Activated CD8-positive, alpha-beta memory T cell treated with anti-CD3 and anti-CD28 coated beads, Interleukin-2, amount 50 U/mL, for 48 hours (primary cell): ENCODE measurements at places on chromosomes 1 and 21.
A peak's percentile ranks its signal among the peaks of the same experiment; 100 is the strongest.

GRCh38 chr1:180912211-180912800, 391 bp upstream of the KIAA1614 start:
- DNase-seq = peak; percentile 53

- no peak for DNase-seq
These were observed 357.2 kb downstream of the COL11A1 start for GRCh38 chr1:102751111-102751510.

DNA sequence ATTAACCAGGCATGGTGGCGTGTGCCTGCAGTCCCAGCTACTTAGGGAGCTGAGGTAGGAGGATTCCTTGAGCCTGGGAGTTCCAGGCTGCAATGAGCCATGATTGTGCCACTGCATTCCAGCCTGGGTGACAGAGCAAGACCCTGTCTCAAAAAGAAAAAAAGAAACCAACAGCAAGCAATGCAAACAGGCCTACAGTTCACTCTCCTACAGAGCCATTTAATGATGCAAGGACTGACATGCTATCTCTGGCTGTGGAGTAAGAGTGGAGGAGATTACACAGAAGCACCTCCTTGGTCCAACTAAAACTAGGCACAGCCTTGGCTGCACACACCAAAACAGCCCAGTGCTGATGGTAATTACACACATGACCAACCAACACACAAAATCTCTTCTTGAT, 127.5 kb upstream of the SOD1 start:
- DNase-seq = no peak

GRCh38 chr1:175851749-175852148, 108.4 kb upstream of the TNR start:
- no peak for DNase-seq

- no peak for DNase-seq
These were observed 14.9 kb downstream of the MAPKAPK2 start for GRCh38 chr1:206699626-206700025.

DNA sequence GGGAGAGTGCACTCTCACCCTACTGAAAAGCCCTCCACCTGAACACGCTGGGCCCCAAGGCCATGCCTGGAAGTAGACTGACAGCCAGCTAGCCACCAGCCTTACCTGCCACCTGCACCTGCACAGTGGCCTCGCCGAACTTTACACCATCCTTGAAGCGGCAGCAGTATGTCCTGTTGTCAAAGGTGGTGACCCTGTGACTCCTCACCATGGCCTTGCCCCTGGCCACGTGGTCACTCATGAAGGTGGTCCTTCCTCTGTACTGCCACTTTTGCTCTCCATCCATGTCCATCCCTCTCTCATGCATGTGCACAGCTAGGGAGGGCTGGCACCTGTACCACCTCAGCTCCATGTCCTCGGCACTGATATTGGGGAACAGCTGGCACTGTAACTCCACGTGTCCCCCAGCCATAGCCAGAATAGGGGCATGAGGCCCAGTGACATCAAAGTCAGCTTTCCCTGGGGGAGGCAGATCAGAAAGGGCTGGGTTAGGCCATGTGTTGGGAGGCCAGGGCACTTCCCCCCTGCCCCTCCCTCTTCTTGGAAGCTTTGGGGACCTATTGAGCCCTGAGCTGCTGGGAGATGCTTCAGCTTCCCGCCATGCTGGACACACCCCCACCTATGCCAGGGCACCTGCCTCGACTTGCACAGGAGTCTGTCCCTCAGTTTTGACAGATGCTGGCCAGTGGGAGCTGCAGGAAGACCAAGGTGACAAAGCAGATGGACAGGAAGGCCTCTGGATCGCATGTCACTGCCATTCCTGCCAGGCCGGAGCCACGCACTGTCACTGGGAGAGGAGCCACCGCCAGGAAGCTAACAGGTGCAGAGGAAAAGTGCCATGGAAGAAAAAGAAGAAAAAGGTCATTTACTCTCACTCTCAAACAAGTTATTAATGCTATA, 24.6 kb downstream of the RNF187 start:
- peak; percentile 40 for DNase-seq

GRCh38 chr21:45335761-45336534, 48.3 kb upstream of the POFUT2 start:
- DNase-seq = no peak

GRCh38 chr1:86926883-86927282, 12.4 kb downstream of the HS2ST1 start:
- DNase-seq = no peak

DNA sequence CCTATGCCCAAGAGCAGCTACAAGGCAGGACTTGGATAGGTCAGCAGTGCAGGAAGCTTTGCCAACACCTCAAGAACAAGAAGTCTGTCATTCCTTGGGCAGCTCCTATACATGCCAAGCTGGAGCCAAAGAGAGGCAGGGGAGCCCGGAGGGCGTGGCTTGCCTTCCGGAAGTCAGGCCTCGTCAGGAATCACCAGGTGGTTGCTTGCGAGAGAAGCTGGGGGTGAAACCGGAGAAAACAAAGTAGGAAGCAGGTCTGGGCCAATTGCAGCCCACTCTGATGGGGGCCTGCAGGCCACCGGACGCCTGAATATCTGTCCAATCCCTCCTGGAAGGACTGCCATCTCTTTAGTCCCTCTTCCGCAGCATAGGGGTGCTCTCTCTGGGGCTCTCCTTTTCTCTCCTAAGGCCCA, 794 bp upstream of the FAM76A start:
- DNase-seq = no peak

GRCh38 chr1:169094897-169095569, 11.5 kb upstream of the ATP1B1 start:
- DNase-seq = no peak

DNA sequence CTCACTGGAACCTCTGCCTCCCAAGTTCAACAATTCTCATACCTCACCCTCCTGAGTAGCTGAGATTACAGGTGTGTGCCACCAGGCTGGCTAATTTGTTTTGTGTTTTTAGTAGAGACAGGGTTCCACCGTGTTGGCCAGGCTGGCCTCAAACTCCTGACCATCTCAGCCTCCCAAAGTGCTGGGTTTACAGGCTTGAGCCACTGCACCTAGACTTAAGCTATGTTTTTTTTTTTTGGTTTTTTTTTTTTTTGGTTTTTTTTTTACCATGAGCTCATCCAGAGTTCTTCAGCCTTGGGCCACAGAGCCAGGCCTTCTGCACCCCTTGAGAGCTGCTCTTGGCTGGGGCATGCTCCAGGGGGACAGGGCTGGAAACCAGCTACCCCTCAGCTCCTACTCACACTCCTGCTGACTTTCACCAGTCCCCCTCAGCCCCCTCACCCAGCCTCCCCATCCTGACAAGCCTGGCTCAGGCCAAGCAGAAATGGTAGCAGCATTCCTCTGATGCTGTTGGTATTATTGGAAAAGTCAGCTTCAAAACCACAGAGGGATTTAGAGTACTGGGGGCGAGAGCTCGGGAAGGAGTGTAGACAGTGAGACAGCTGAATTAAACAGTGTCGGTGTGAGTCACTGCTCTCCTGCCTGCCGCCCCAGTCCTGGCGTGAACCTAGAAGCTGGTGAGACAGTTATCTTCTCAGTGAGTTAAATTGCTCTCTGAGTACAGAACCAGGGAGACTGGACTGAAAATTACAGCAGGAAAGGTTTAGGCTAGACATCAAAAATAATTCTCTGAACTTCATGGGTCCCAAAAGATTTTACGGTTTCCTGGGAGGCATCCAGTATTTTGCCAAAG, 63.7 kb downstream of the NAV1 start:
- DNase-seq = no peak

DNA sequence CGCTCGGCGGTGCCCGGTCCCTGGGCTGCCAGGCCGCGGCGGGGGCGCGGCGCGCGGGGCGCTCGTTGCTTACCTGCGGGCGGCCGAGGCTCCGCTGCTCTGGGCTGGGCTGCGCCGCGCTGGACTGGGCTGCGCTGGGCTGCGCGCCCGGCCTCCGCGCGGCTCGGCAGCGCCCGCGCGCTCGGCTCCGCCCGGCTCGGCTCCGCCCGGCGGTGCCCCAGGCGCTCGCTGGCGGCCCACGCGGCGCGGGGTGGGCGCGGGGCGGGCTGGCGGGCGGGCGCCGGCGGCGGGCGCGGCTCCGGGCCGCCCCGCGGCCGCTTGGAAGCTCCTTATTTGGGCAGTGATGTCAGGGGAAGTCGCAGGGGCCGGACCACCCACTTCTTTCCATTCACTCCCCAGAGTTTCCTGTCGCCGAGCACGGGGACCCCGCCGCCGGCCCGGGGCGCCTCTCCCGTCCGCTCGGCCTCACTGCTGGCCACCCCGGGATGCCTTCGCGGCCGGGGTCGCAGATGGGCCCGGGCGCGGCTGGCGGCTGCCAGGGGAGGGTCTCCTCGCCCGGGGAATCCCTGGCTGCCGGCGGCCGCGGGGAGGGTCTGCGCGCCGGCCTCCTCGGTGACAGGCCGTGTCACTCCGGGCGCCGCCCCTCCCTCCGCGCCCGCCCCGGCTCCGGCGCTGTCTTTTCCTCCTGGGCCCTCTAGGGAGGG, 177.7 kb upstream of the EDN2 start:
- DNase-seq = peak; percentile 85

- DNase-seq = no peak
These were observed 18.3 kb upstream of the HJV start for GRCh38 chr1:146039844-146040194.

- no peak for DNase-seq
These were observed 95.9 kb downstream of the WDR64 start for GRCh38 chr1:241747992-241748391.

DNA sequence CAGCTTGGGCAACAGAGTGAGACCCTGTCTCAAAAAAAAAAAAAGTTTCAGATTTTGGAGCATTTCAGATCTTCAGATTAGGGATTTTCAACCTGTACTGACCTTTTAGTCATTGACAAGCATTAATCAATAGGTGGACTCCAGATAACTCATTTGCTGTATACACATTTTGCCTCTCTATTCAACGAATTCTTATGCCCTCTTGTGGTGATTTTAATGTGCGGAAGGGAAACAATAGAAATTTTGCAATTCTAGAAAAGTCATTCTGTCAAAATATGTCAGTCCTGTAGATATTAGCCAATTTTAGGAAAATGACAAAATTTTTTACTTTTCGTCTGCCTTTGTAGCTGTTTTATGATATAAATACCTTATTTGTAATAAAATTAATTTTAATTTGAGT, 11.6 kb upstream of the OR2G2 start:
- DNase-seq = no peak

DNA sequence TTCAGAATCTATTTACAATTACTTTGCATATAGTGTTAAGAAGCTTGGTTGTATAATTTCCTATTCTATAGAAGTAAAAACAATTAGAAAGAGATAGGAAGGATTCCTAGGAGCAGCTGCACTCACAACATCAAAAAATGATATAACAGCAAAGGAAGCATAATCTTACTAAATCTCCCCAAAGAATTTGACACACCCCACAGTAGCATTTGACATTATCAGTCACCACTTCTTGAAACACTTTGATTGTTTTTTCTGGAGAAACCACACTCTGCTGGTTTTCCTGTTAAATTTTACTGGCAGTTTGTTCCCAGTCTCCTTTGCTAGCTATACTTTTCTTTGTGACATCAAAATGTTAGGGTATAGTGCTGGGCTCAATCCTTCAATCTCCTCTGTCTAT, 100.8 kb upstream of the KIAA1614 start:
- DNase-seq = no peak

GRCh38 chr1:106290805-106291501, 765.5 kb upstream of the PRMT6 start:
- DNase-seq = no peak

DNA sequence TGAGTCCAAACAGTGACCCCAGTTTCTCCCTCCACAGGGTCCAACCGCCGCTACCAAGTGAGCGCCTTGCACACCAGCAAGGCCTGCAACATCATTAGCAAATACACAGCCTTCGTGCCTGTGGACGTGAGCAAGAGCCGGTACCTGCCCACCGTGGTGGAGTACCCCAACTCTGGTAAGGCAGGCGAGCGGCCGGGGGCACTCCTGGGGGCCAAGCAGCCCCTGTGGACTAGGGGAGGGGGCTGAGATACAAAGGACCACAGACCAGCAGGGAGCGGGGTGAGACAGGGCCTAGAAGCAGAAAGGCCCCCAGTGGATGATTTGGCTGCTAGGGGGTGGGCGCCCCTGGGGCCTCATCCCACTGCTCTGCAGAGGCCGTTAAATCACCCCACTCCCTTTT, 54.7 kb downstream of the VWA5B1 start:
- DNase-seq = no peak

- no peak for DNase-seq
These were observed 275.5 kb downstream of the CAMTA1 start for GRCh38 chr1:7060745-7061144.

DNA sequence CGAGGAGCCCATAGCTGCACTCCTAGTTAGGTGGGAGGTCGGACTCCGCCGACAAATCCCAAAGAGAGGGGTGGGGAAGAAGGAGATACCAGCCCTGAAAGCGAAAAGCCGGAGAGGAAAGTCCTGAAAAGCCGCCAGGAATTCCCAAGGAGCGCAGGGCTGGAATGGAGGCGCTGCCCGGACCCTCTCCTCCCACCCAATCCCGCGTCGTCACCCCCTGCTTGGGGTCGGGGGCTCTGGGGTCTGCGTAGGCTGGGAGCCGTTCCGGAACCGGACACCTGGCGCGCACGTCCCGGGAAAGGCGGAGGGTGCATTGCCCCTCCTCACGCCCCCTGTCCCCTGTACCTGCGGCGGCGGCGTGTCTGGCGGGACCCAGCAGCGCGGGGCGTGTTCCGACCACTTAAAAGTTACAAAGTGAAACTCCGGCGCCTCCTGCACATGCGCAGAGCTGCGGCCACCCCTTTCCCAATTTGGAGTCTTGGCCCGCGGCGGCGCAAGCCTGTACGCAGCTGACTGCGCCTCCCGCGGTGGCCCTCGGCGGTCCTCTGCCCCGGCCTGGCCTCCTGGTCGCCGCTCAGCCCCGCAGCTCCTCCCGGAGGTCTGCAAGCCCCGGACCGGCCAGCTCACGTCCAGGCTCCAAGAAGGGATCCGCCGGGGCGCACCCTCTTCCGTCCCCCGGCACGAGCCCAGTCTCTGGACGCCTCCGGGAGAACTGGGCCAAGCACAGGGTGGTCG, at the start of gene TMEM63A:
TSS of gene TMEM63A (minus strand) at position 422 of the 735 bp plus-strand sequence. CDS start 4,800 bp downstream, outside the sequence.
- DNase-seq = peak; percentile 93
